ENCODE measurements at places on chromosomes 4 and X. TPM values are rescaled to one million over a fixed set of nuclear protein-coding genes. Genes with fewer than 3 reads are reported as not detected.

The IL15 gene
- total RNA-seq = 0.53 TPM

The HSFX4 gene
- not detected for total RNA-seq

The SRPX2 gene
- total RNA-seq = 31.6 TPM

The SPACA5 gene
- not detected for total RNA-seq

The MID2 gene
- total RNA-seq = 28.8 TPM

The SFRP2 gene
- not detected for total RNA-seq

The TECRL gene
- total RNA-seq = not detected

The ARHGAP36 gene
- not detected for total RNA-seq

The STS gene
- 0.77 TPM for total RNA-seq

The STATH gene
- total RNA-seq = not detected

The MAGEE2 gene
- total RNA-seq = not detected

The SULT1B1 gene
- 0.13 TPM for total RNA-seq

The SYNPO2 gene
- 0.13 TPM for total RNA-seq

The PIN4 gene
- total RNA-seq = 13.1 TPM

The GUCY1A1 gene
- 0.79 TPM for total RNA-seq

The ZMAT1 gene
- total RNA-seq = 0.13 TPM

The SLC2A9 gene
- total RNA-seq = 29.7 TPM

The NLRP2B gene
- total RNA-seq = not detected

Measured in bronchial epithelial cell (primary cell).